IMR-90 (cell line): ENCODE measurements at places on chromosomes 16 and 17.
A peak's percentile ranks its signal among the peaks of the same experiment; 100 is the strongest.

DNA sequence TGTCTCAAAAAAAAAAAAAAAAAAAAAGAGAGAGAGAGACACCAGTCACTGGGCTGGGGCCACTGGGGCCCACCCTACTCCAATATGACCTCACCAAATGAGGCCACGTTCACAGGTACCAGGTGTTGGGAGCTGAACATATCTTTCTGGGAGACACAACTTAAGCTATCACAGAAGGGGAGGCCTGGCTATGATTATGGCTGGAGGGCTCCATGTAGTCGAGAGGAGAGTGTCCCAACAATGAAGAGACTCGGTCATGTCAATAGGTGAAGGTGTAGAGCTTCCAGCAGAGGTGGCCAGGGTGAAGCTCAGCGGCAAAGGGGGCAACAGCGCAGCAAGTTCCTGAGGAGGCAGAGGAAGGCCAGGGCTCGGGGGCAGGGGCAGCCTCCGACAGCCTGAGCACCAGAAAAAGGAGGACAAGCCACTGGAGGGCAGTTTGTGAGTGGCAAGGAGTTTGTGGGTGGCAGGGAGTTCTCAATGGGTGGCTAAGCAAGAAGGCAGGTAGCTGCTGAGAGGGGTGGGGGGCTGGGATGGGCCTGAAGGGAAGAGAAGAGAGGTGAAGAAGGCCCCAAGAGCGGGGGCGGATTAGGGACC lies 28.0 kb downstream of the ABCC3 start:
- DNase-seq, result no peak

- DNase-seq, result no peak
Observed at GRCh38 chr17:34242587-34243363, 12.3 kb upstream of the CCL2 start.

- DNase-seq, result no peak
Observed at GRCh38 chr16:49503256-49504022, 129.8 kb downstream of the C16orf78 start.

- no peak for DNase-seq
Observed at GRCh38 chr17:57585341-57586195, 159.5 kb downstream of the CCDC182 start.

- no peak for DNase-seq
Observed at GRCh38 chr17:38656959-38657823, 17.6 kb downstream of the EPOP start.

DNA sequence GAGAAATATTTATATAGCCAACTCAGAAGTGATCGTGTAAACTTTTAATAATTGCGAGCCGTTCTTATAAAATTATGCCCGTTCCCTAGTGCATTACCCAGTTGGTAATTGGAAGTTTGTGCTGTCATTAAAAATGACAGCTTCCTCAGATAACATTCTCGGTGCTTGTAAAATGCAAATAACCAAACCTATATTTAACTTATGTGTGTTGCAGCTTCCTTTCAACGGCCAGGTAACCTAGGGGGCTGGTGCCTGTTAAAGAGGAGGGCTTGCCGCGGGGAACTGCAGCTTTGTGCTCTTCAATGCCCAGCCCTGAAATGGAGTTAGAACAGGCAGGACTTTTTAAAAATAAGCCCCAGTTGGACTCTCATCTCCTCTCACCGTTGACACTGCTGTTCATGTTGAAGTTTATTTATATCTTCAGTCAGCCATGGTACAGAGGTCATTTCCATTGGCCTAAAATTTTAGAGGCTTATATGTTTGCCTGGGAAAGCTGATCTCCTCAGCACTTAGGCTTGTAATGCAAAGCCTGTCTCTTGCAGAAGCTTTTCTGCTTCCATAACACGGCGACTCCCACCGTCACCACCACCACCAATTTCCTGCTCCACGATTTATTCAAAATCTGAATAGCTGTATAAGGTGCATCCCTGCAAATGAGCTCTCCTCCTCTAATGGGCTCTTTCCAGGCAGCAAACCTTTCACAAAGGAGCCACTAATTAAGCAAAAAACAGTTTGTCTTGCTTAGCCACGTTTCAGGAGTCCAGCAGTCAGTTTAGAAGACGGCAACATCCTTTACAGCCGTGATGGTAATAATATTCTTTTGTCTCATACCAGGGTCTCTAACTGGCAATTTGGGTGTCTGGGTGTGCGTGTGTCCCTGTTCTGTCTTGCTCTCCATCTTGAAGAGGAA lies 74.7 kb downstream of the RPA1 start:
- no peak for DNase-seq

DNA sequence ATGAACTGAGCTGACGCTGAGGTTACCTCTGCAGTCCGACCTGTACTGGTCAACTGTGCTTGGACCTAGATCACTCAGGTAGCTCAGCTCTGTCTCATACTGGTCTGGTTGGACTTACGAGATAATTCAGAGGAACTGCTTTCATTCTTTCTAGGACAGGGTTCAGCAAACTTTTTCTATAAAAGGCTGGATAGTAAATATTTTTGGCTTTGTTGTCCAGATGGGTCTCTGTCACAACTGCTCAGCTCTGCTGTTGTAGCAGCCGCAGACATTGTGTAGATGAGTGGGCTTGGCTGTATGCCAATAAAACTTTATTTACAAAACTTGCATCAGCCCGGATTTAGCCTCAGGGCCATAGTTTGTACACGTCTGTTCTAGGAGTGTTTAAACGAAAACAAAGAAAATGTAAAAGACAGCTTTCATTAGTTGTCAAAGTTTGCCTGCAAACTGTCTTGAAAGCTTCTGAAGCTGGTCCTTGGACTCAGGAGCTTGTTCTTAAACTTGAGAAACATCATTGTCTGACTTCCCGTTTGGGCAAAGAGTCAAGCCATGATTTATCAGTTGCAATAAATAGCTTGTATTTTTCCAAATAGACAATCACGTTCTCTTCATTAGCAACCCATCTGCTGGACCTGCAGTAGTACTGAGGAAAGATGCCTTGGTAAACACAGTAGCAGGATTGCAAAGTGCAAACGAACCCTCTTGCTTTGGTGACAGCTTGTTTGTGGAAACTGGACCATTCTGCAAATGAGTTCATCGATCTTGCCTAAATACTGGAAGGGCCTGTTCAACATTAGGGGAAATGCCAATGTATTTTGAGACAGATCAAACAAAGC lies 253.4 kb downstream of the SNX29 start:
- DNase-seq, result peak; percentile 71

- no peak for DNase-seq
Observed at GRCh38 chr17:66373944-66374817, 71.8 kb downstream of the PRKCA start.

DNA sequence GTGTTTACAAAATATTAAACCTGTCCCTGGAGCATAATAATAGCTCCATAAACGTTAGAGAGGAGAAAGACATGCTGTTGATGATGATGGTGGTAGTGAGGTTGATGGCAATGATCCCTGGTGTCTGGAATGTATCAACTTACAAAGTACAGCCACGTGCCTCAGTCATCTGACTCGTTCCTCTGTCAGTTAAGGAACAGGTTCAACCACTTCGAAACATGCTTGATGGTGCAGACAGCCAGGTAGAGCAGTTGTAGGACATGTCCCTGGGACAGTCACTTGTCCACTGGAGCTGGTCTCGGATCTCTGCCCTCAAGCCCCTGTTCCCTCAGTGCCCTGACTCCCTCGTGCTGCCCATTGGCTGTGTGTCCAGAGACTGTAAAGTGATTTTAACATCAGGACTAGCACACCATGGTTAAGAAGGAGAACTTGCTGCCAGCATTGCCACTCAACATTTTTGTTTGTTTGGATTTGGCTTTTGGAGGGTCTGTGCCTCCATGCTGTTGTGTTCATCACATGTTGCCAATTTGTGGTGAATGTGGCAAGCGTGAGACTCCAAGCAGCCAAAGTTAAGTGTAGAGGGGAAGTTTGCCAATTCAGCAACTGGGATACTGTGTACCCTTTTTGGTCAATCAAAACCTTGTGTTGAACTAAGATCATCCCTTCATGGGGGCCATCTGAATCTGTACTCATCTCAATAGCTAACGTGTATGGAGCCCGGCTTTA lies 16.3 kb upstream of the SALL1 start:
- DNase-seq, result no peak

DNA sequence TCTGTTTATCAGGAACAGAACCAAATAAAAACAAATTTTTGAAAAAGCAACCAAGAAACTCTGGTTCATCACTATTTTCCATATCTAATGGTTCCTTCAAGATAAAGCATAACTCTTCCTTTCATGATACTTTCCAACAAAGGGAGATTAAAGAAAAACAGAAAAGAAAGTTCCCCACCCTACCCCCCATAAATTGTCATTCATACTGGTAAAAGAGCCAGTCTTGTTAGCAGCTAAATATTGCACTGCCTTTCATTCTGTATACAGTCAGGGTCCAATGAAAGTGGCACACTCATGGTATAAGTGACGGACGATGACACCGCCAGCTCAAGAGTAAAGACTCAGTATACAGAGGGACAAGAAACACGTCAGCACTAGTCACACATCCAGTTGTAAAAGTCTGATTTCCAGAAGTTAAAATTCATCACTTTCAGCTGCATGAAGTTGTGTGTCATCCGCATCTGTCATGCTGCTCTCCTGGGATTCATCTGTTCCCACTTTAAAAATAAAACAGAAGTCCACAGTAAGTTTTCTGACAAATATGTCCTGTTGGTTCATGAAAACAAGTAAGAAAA lies 68.5 kb downstream of the CDC27 start:
- DNase-seq, result peak; percentile 77

DNA sequence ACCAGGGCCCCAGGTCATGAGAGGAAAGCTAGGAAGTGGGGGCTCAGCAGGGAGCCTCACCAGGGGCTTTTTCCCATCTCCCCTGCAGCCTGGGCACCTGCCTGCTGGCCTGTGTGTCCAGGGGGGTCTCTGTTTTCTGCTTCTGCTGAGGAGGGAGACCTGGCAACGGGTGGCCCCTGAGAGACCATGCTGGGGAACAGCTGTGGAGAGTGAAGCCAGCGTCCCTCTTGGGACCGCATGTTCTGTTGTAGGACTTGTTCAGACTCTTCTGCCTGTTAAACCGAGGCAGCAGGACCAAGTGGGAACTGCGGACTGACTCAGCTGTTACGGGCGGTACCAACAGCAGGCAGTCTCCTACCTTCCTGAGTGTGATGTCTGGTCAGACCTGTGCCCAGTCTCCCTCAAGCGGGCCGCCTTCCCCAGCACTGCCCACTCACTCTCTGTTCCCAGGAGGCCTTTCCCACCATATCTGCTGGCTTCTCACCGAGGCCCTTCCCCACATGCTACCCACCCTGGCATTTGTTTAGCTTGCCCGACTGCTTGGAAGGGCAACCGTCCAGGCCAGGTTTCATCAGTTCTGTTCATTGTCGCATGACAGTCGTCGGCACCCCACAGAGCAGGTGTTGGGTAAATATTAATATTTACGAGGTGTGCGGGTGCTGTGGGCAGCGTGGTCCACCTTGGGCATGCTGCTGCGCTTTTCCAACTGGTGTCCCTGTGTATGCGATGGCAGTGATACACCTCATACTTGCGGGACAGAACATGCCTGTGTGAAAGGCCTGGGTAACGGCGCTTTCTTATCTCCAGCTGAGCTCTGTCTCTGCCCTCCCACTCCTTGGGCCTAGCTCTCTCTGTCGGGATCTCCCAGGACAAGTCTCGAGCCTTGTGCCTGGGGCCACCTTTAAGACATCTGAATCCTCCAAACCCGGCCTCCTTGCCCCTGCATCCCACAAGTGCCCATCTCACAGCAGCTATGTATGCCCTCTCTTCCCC lies 69.4 kb downstream of the MPRIP start:
- no peak for DNase-seq

DNA sequence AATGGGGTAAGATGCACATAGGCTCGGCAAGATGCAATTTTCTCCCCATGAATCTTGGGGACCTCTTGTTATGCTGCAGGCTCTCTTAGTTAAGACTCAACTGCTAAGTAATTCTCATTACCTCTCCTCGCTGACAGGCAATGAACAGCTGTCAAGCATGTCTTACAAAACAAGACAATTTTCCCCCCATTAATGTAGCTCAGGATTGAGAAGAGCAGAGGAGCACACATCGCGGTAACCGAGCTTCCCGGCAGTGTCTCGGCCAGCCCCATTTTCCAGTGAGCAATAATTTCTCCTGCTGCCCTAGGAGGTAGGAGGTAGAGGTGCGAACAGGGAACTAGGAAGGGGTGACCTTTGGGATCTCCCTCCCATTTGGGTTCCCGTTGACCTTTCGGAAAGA lies 272.1 kb downstream of the HAPSTR1 start:
- no peak for DNase-seq

DNA sequence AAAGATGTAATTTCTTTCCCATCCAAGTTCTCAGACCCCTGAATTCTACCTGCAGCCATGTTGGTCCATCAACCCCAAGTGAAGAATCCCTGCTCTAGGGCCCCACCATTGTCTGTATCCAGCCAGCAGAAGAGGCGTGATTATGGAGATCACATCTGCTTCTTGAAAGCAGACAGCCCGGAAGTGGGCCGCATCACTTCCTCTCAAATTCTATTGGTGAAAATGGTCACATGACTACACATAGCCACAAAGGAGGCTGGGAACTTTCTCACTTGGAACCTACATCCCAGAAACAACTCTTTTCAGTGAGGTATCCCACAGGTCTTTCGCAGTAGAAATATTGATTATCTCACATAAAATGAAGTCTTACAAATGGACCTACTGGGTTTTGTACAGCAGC lies 40.1 kb downstream of the IL4R start:
- DNase-seq, result no peak

DNA sequence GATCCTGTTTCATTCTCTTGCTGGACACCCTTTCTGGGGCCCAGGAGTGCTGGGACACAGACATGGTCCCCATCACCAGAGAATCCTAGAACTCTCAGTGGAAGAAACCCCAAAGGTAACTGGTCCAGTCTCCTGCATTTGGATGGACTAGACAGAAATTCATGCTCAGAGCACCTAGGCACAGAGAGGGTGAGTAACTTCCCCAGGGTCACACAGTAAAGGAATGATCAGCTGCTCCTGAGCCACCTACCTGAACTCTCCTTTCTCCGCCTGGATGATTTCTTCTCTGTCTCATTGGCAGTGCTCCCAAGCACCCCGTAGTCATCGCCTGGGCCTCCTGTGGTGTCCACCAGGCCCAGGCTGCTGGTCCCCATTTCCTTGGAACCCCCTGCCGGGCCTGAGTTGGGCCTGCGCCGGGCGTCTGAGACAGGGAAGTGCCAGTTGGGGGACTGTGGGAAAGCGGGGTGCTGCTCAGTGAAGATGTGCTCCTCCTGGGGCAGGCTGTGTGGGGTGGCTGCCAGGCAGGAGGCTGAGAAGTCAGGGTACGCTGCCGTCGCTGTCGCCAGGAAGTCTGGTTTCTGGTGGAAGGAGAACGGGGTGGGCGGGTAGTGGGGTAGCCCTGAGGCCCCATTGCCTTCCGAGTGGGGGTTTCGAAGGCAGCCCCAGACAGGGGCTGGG lies 767 bp downstream of the MEOX1 start:
- no peak for DNase-seq

- DNase-seq, result no peak
Observed at GRCh38 chr16:7321661-7322060, 11.0 kb upstream of the RBFOX1 start.

GRCh38 chr17:69084911-69085310 lies 24.2 kb upstream of the ABCA9 start:
- no peak for DNase-seq
